ENCODE measurements at places on chromosomes 6 and 20.

DNA sequence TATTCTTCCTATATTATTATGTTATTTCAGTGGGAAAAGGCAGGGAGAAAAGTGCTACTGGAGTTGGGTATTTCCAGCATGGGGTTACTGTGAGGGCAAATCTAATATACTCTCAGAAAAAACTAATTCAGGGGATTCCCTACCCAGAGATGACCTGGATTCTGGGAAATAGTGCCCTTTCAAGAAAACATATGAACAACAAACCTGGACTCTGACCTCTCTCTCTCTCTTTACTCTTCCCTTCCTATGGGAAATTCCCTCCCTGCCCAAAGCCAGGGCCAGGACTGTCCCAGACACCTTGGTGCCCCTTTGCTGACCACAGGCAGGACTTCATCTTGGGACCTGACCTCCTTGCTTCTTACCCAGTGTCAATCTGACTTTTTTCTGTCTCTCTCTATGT is 1.6 kb upstream of the UBD start:
- H3K27ac ChIP-seq, result no peak overlapping the region
- H3K27me3 ChIP-seq, result no peaks in the 10 kb centered on the region
- no peak for DNase-seq
- H3K36me3 ChIP-seq, result no peaks in the 10 kb centered on the region
- no peak overlapping the region for H3K4me3 ChIP-seq

DNA sequence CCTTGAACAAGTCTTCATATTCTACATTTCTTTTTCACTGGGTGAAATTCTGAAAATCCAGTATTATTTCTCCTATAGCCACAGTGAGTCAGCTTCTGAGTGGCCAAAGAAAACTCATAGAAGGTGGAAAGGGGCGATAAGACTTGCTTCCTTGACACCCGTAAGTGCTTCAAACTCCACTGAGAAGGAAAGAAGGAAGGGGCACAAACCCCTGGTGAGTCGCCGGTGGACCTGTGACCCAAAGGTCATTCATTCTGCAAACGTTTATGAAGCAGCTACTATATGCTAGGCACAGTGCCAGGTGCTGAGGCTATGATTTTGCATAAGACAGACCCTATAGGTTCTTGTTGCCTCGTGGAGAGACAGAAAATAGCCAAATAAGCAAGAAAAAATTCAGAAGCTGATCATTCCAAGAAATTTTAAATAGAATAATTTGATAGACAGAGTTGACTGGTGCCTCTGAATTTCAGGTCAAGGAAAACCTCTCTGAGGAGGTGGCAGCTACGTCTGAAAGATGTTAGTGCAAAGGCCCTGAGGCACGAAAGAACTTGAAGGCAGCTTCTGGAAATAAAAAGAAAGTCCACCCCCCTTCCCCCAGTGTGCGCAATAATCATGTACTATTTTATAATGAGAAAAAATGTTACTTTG is 118.2 kb downstream of the CD24 start:
- no peaks in the 10 kb centered on the region for H3K4me1 ChIP-seq
- no peak for DNase-seq
- H3K27me3 ChIP-seq, result no peaks in the 10 kb centered on the region
- H3K36me3 ChIP-seq, result no peaks in the 10 kb centered on the region

DNA sequence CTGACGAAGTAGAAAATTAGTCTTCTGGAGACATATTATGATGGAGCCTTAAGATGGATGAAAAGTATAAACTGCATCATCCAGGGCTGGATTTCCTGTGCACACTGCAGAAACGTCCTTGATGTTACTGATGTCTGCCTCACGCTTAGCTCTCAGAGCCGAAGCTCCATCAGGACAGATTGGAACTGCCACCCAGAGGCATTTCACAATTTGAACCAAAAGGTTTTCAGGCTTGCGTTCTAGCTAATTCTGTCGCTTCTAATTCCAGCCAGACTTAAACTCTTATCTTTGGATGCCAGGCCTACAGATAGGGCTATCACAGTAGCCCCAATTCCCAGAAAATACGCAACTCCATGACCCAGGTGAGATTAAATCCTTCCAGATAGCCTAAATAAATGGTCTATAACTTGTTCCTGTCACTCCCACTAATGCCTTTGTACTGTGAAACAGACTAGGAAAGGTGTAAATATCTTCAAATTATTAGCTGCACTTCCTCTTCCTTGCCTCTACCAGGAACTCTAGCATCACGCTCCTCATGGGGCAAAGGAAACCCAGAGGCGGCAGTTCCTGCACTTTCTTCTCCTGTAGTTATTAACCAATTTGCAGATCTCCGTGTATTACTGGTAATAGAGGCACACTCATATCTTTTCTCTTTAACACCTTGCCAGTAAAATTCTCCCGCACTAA is 634.6 kb downstream of the PRKN start:
- DNase-seq, result no peak
- no peak overlapping the region for H3K4me3 ChIP-seq
- no peaks in the 10 kb centered on the region for H3K4me1 ChIP-seq
- H3K36me3 ChIP-seq, result no peaks in the 10 kb centered on the region

GRCh38 chr20:23880417-23880816 is 869 bp upstream of the CST5 start:
- H3K27ac ChIP-seq, result no peak overlapping the region
- no peaks in the 10 kb centered on the region for H3K4me1 ChIP-seq
- no peak overlapping the region for H3K4me3 ChIP-seq
- no peaks in the 10 kb centered on the region for H3K27me3 ChIP-seq
- H3K36me3 ChIP-seq, result no peaks in the 10 kb centered on the region

DNA sequence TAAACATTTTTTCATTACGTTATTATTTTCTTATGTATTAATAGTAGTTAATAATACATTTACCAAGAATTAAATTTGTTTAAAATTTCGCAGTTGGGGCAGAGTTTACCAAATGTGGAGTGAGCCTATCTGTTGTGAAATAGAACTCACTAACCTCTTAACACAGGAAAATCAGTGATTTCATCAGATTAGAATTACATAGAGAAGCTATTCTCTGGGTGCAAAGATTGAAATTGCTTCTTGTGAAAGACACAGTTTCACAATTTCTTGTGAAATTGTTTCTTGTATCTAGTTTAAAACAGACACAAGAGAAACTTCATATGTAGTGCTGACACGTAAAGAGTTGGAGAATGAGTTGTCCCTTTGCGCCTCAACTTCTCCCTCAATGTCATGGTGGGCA is 69.4 kb upstream of the PRL start:
- no peaks in the 10 kb centered on the region for H3K27me3 ChIP-seq
- no peak overlapping the region for H3K4me3 ChIP-seq
- no peak overlapping the region for H3K27ac ChIP-seq
- peaks cover 24% of the 10 kb centered on the region for H3K4me1 ChIP-seq
- DNase-seq, result no peak
